ENCODE measurements at places on chromosomes 16 and 17. TPM values are rescaled to one million over a fixed set of nuclear protein-coding genes. Genes with fewer than 3 reads are reported as not detected.

RAP1GAP2 gene
- 49.7 TPM for total RNA-seq

DNA sequence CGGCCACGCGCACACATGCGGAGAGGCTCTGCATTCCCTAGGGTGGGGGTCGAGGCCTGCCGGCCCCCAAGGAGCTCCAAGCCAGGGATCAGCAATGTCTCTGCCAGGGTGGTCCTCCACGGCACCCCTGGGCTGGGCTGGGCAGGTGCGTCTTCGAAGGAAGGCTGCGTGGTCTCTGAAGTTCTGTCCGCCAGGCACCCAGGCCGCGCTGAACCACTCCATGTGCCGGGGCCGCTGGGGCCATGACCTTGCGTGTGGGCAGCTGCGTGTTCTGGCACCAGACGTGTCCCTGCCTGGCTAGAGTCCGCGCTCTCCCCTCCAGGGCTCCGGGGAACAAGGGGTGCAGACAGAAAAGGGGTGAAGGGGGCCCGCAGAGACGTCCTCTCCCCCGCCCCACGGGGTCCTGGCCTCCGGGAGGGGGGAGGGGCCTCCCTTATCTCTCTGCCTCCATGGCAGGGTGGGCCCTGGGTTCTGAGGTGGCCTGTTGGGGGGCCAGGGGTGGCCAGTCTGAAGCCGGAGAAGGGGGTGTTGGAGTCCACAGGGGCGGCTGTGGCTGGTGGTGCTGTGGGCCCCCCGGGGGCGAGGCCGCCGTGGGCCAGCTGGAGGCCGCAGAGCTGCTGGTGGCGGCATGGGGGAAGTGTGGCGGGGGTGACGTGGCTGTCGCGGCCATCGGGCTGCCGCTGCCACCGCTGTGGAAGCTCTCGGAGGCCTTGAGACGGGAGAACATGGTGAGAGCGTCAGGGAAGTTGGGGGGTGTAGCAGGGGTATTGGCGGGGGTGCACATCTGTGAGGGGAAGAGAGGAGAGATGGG, 5.3 kb downstream of the UBALD1 start:
- H3K36me3 ChIP-seq: peaks cover 15% of the 10 kb centered on the region
- no peaks in the 10 kb centered on the region for H3K27me3 ChIP-seq
- H3K4me1 ChIP-seq: peaks cover 27% of the 10 kb centered on the region

- no peak within 1 kb of the TSS for H3K27ac ChIP-seq
- peak; percentile 56 for DNase-seq
Measured at GRCh38 chr17:63998050-63998720, at the start of gene PRR29. Gene PRR29 (plus strand): TSS chr17:63998351. CDS start chr17:63998365, 14 bp downstream.

MFAP4 gene
- total RNA-seq: not detected

GRCh38 chr17:63688396-63689020, 11.4 kb downstream of the LIMD2 start:
- no peak for DNase-seq
- H3K27me3 ChIP-seq: no peaks in the 10 kb centered on the region
- H3K27ac ChIP-seq: no peak overlapping the region
- peaks cover 75% of the 10 kb centered on the region for H3K36me3 ChIP-seq
- H3K4me3 ChIP-seq: no peak overlapping the region
- peaks cover 11% of the 10 kb centered on the region for H3K4me1 ChIP-seq

DNA sequence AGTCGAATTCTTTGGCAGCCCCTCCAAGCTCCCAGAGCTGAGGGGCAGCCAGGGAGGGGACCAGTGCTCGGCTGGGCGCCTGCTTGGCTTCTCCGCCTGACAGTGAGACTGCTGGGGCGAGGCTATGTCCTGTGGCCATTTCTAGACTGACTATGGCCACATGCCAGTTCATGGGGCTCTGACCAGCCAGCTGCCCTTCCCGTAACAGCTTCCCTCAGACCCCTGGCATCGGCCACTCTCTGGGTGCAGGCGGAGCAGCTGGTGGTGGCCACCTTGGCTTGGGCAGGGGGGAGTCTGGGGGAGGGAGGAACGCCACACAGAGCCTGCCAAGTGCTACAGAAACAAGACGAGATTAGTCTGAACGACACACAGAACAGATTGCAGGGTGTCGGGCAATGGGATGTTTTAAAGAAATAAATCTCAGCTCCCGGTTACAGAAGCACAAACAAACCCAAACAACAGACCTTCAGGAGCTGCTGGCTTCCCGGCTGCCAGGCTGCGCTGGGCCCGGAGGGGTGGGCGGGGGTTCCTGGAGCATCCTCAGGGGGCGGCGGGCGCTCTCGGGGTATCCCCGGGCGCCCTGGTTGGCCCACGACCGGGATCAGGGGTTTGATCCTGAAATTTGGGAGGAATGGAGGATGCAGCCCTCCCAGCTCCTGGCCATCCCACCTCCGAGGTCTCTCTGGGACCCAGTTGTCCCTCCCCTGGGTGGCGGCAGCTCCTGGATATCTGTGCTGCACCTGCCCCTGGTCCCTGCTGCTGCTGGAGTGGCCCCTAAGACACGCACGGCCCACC, 34.5 kb downstream of the TBC1D16 start:
- H3K4me1 ChIP-seq: peaks cover 44% of the 10 kb centered on the region
- no peak overlapping the region for H3K4me3 ChIP-seq
- H3K27ac ChIP-seq: no peak overlapping the region

DNA sequence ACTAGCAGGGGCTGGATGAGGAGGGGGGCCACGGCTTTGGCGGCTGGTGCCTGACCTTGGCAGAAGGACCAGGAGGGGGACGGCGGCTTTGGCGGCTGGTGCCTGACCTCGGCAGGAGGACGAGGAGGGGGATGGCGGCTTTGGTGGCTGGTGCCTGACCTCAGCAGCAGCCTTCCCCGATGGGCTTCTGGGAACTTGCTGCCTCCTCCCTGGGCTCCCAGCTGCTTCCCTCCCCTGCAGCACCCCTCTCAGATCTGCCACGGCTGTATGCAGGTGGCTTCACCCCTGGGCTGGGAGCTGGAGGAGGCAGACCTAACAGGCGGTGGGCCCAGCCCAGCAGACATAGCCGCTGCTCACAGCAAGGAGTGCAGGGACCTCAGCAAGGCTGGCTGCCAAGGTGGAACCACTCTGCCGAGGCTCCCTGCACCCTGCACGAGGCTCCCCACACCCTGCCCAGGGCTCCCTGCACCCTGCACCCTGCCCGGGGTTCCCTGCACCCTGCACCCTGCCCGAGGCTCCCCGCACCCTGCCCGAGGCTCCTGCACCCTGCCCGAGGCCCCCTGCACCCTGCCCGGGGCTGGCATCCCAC, 38.4 kb upstream of the CBFA2T3 start:
- no peak overlapping the region for H3K27ac ChIP-seq
- no peak for DNase-seq
- peaks cover 16% of the 10 kb centered on the region for H3K27me3 ChIP-seq
- H3K4me3 ChIP-seq: no peak overlapping the region

- no peak for DNase-seq
- H3K27me3 ChIP-seq: no peaks in the 10 kb centered on the region
- no peaks in the 10 kb centered on the region for H3K36me3 ChIP-seq
Measured at GRCh38 chr17:6534846-6535514, 21.4 kb downstream of the PITPNM3 start.

C1QTNF1 gene
- total RNA-seq: not detected

ITGAL gene
- 186 TPM for total RNA-seq

- no peak overlapping the region for H3K27ac ChIP-seq
- no peak overlapping the region for H3K4me3 ChIP-seq
- no peak for DNase-seq
- H3K36me3 ChIP-seq: no peaks in the 10 kb centered on the region
- H3K27me3 ChIP-seq: no peaks in the 10 kb centered on the region
Measured at GRCh38 chr16:85872734-85873133, 26.2 kb upstream of the IRF8 start.

DNA sequence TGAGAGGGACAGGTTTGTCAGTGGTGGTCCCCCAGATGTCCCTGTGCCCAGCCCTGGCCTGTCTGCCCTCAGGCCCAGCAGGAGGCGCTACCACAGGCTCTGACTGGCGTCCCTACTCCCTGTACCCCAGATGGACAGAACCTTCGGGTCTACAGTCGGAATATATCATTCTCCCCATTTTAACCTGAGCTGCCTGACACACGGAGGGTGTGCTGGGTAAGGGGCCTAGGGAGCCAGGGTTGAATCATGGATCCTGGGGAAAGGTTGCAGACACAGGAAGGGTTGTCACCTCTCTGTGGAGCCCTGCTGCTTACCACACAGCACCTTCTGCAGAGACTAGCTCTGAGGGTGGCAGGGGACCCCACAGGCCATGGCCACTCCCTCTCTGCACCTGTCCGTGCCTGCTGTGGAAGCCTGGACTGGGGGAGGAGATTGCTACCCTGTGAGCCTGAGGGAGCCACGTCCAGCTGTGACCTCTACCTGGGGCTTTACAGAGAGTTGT, 162.2 kb upstream of the ZNF267 start:
- H3K4me1 ChIP-seq: peaks cover 49% of the 10 kb centered on the region
- H3K27ac ChIP-seq: no peak overlapping the region
- peaks cover 33% of the 10 kb centered on the region for H3K36me3 ChIP-seq

SHPK gene
- total RNA-seq: 3.4 TPM

ALDH3A1 gene
- not detected for total RNA-seq

PPL gene
- not detected for total RNA-seq

GRCh38 chr17:76721463-76721862, 4.9 kb downstream of the JMJD6 start:
- H3K27me3 ChIP-seq: no peaks in the 10 kb centered on the region
- peaks cover 82% of the 10 kb centered on the region for H3K36me3 ChIP-seq
- H3K27ac ChIP-seq: no peak overlapping the region

DNA sequence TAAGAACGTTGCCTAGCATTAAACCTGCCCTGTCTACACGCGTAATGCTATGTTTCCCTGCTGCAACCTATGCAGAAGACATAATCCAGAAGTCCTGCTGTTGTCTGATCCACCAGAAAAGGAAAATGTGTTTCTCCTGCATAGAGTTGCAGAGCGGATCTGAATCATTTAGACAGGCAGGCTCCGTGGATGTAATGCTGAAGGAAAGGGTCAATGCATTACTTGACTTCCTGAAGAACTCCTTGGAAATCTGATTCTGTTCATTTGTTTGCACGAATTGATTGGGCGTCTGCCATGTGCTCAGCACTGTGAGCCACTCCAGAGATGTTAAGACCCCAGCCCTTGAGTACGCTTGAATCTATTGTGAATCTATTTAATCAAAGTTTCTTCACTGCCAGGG, 83.4 kb downstream of the FOXL1 start:
- peaks cover 9% of the 10 kb centered on the region for H3K4me1 ChIP-seq
- H3K36me3 ChIP-seq: no peaks in the 10 kb centered on the region
- H3K4me3 ChIP-seq: no peak overlapping the region
- DNase-seq: no peak

PYY gene
- total RNA-seq: not detected

GRCh38 chr17:55350825-55351205, 70.8 kb downstream of the MMD start:
- H3K4me1 ChIP-seq: peaks cover 6% of the 10 kb centered on the region
- H3K27ac ChIP-seq: no peak overlapping the region
- H3K4me3 ChIP-seq: no peak overlapping the region
- no peaks in the 10 kb centered on the region for H3K27me3 ChIP-seq
- no peaks in the 10 kb centered on the region for H3K36me3 ChIP-seq

CD300A gene
- 2.6 TPM for total RNA-seq

DNA sequence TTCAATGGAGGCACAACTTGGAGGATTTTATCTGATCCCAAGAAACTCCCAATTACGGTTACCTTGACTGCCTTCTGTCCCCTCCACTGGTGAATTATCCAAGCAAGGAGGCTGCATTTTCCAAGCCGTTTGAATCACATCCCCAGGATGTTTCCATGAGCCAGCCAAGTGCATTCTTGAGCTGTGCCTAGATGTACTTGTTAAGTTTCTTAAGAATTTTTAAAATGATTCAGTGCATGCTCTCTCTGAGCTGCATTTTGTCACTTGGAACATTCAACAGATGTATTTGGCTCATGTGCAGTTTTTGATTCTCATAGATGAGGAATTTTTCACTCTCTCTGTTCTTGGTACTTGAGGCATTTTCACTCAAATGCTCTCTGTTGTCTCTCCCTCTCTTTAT, 202.6 kb upstream of the MYOCD start:
- no peaks in the 10 kb centered on the region for H3K4me1 ChIP-seq
- no peaks in the 10 kb centered on the region for H3K36me3 ChIP-seq
- no peak for DNase-seq

PRDM7 gene
- total RNA-seq: not detected

- H3K36me3 ChIP-seq: no peaks in the 10 kb centered on the region
- no peak for DNase-seq
- H3K27me3 ChIP-seq: no peaks in the 10 kb centered on the region
- H3K4me3 ChIP-seq: no peak overlapping the region
- no peak overlapping the region for H3K27ac ChIP-seq
- no peaks in the 10 kb centered on the region for H3K4me1 ChIP-seq
Measured at GRCh38 chr16:87165151-87165550, 152.0 kb downstream of the C16orf95 start.

ITGAD gene
- not detected for total RNA-seq

- no peak overlapping the region for H3K27ac ChIP-seq
- H3K4me1 ChIP-seq: peaks cover 7% of the 10 kb centered on the region
- peaks cover 89% of the 10 kb centered on the region for H3K36me3 ChIP-seq
- no peak for DNase-seq
Measured at GRCh38 chr17:75695830-75696271, 25.4 kb upstream of the ITGB4 start.

DNA sequence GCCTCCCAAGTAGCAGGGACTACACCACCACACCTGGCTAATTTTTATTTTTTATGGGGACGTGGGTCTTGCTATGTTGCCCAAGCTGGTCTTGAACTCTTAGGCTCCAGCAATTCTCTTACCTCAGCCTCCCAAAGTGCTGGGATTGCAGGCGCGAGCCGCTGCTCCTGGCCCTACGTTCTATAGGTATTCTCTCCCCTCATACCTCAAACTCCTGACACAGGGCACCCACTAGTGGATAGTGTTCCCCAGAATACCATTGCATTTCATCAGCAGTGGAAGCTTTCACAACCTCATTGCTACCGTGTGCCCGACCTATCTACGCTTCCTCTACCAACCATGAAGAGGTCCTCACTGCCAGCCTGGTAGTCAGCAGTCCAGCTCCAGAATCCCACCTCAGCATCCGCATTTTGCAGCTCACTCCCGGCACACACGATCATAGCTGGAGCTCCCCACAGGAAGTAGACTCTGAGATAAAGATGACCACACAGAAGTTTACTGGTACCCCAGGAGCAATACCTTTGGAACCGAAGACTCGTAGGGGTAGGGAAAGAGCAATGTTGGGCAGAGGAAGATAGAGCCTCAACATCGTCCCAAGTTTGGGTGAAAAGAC, 9.3 kb downstream of the CTRB2 start:
- peaks cover 15% of the 10 kb centered on the region for H3K4me1 ChIP-seq
- H3K4me3 ChIP-seq: no peak overlapping the region
- H3K27ac ChIP-seq: no peak overlapping the region
- H3K36me3 ChIP-seq: no peaks in the 10 kb centered on the region
- no peak for DNase-seq

NUP85 gene
- 84.7 TPM for total RNA-seq

ALOX12B gene
- 0.41 TPM for total RNA-seq

- H3K4me1 ChIP-seq: no peaks in the 10 kb centered on the region
- H3K27ac ChIP-seq: no peak overlapping the region
- no peak overlapping the region for H3K4me3 ChIP-seq
Measured at GRCh38 chr17:44848257-44848795, 643 bp downstream of the HIGD1B start.

Measured in CD4-positive, alpha-beta T cell (primary cell).